ENCODE measurements at places on chromosomes 2 and 18. TPM values are rescaled to one million over a fixed set of nuclear protein-coding genes. Genes with fewer than 3 reads are reported as not detected.

RAB10 gene
- total RNA-seq, result 80.8 TPM

FMNL2 gene
- total RNA-seq, result 87.0 TPM

ANKRD30B gene
- total RNA-seq, result not detected

FOXI3 gene
- not detected for total RNA-seq

HOXD12 gene
- not detected for total RNA-seq

UGT1A3 gene
- total RNA-seq, result not detected

DNA sequence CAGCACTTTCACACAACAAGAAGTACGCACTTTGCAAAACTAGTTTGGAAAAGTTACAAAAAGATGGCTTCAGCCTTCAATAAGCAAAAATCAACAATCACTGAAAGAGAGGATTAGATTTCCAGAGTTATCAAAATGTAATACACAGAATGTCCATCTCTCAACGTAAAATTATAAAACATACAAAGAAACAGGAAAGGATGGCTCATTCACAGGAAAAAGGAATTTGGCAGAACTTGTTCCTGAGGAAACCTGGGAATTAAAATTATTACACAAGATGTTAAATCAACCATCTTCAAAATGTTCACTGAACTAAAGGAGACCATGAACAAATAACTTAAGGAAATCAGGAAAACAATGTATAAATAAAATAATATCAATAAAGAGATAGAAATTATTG lies 8.0 kb downstream of the C2orf92 start:
- no peaks in the 10 kb centered on the region for H3K36me3 ChIP-seq
- H3K4me3 ChIP-seq, result no peak overlapping the region
- no peak for DNase-seq
- no peak overlapping the region for H3K27ac ChIP-seq

DNA sequence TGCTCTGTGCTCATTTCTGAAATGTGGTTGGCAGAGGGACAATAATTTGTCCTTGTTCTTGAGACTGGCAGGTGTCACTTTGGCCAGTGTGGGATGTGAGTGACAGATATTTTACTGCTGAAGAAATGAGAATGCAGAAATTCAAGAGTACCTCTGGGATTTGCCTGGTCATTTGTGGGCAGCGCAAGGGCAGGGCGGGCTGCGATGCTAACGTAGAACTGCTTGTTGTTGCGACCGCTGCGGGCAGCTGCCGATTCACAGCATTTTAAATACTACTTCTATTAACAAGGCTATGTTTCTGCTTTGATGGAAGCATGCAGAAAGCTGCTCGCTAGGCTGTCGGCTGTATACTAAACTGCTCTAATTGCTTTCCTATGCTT lies 268.6 kb downstream of the FIGN start:
- H3K36me3 ChIP-seq, result no peaks in the 10 kb centered on the region
- no peak overlapping the region for H3K4me3 ChIP-seq
- DNase-seq, result no peak
- no peak overlapping the region for H3K27ac ChIP-seq
- H3K27me3 ChIP-seq, result no peaks in the 10 kb centered on the region
- no peaks in the 10 kb centered on the region for H3K4me1 ChIP-seq

DNA sequence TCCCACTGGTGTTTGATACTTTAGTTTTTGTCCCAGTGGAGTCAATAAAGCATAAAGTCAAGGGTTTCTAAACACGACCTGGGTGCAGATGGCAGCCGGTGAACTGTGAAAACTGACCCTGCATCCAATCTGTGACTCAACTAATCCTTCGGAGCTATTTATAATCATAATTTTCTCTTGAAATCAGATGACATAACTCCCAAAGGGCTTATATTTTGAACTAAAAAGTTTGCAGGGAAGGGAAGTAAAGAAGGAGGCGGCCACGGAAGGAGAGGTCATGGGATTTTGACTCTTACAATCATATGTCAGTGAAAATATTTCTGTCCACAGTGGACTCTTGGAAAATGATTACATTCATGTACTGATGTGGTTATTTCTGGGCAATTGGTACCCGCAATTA lies 178.5 kb downstream of the PDE1A start:
- no peak overlapping the region for H3K4me3 ChIP-seq
- H3K27ac ChIP-seq, result no peak overlapping the region
- no peaks in the 10 kb centered on the region for H3K36me3 ChIP-seq
- H3K27me3 ChIP-seq, result no peaks in the 10 kb centered on the region

- peaks cover 32% of the 10 kb centered on the region for H3K4me1 ChIP-seq
- DNase-seq, result peak; percentile 27
- peak overlapping the region; percentile 88 for H3K4me3 ChIP-seq
- H3K27me3 ChIP-seq, result no peaks in the 10 kb centered on the region
- H3K36me3 ChIP-seq, result no peaks in the 10 kb centered on the region
Measured at GRCh38 chr2:62705859-62706720, 577 bp downstream of the EHBP1 start.

- no peaks in the 10 kb centered on the region for H3K27me3 ChIP-seq
- no peak overlapping the region for H3K4me3 ChIP-seq
- no peaks in the 10 kb centered on the region for H3K36me3 ChIP-seq
Measured at GRCh38 chr18:8091035-8091434, 518.2 kb upstream of the RAB12 start.

DNA sequence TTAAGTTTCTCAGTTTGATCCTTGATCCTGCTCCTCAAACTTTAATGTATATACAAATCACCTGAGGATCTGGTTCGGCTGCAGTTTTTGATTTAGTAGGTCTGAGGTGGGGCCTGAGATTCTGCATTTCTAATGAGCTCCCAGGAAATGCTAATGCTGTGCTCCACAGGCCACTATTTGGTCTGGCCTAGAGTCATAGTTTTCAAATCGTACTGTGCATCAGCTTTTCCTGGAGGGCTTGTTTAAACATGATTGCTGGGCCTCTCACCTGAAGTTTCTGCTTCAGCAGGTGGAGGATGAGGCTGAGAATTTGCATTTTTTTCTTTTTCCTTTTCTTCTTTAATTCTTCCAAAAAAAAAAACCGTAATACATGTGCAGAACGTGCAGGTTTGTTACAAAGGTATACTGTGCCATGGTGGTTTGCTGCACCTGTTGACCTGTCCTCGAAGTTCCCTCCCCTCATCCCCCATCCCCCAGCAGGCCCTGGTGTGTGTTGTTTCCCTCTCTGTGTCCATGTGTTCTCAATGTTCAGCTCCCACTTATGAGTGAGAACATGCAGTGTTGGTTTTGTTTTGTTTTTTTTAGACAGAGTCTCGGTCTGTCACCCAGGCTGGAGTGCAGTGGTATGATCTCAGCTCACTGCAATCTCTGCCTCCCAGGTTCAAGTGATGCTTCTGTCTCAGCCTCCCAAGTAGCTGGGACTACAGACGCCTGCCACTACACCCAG lies 42.2 kb upstream of the CD28 start:
- no peak for DNase-seq
- H3K4me3 ChIP-seq, result no peak overlapping the region
- H3K27me3 ChIP-seq, result no peaks in the 10 kb centered on the region

DNA sequence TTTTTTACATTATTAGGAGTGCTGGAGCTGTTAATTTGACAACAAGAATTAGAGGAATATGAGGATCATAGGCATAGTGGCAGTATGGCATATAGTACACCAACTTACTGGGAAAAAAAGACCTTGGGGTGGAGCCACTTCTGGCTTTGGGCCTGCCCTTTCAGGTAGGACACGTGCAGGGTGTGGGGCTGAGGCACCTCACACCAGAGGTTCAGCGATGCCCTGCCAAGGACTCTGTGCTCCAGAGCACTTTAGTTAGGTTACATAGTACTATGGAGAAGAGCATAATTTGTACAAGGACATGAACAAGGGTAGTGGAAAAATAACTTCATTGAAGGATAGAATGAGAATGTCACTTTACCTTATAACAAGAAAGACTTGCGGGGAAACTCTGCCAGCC lies 77.1 kb upstream of the CD302 start:
- H3K4me3 ChIP-seq, result no peak overlapping the region
- H3K27ac ChIP-seq, result no peak overlapping the region
- H3K36me3 ChIP-seq, result no peaks in the 10 kb centered on the region

DNA sequence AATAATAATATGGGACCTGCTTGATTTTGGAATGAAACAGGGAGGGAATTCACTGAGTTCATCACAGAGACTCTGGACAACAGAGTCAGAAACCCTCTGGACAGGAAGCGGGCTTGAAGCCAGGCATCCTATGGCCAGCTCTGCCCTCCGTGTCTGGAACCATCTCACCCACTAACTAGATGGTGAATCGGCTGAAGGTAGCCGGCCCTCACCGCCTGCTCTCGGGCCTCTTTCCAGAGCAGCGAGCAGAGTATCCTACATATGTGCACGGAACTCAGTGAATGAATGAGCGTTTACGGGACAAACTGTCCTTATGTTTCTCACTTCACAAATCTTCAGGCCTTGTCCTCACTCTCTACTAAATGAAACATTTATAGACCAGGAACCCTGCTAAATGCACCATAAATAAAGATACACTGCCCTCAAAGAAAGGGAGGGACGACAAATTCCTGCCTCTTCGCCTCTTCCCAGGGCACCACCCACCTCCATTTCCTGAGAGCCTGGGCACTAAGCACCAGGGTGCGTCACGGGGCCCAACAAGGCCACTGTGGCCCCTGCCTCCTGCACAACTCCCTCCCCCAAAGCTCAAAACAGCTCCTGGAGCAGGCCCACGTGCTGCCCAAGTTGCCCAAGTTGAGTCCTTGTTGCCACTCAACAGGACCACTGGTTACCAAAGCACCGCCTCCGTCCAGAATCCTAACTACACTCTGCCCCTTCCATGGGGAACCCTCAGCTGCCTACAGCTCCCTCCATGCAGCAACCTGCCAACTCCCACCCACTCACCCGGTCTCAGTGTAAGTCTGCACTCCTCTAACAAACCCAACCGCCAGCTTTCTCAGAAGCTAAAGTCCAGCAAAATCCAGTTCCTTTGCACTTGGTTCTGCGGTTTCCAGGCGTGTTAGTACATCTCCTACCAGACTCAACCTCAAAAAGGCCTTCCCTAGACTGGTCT lies 1.7 kb downstream of the TBC1D8 start:
- H3K27me3 ChIP-seq, result no peaks in the 10 kb centered on the region
- peaks cover 10% of the 10 kb centered on the region for H3K4me1 ChIP-seq
- H3K4me3 ChIP-seq, result peak overlapping the region; percentile 93
- H3K27ac ChIP-seq, result no peak overlapping the region

GRCh38 chr2:27583390-27583915 lies 611 bp downstream of the ZNF512 start:
- no peaks in the 10 kb centered on the region for H3K36me3 ChIP-seq
- peak overlapping the region; percentile 88 for H3K4me3 ChIP-seq
- DNase-seq, result no peak
- peaks cover 18% of the 10 kb centered on the region for H3K4me1 ChIP-seq
- H3K27me3 ChIP-seq, result no peaks in the 10 kb centered on the region

DNA sequence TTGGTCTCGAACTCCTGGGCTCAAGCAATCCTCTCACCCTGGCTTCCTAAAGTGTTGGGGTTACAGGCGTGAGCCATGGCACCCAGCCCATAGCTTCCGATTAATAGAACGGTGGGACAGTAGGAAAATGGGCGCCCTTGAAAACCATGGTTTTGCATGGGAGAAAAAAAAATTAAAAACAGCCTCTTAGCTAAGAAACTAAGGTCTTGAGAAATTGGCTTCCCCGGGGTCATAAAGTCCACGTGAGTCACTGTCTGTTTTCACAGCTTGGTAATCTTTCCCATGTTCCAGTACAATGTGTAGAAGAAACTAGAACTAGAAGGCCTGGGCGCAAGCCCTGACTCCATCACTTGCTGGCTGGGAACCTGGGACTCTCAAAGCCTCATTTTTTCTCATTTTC lies 20.7 kb downstream of the B3GNT2 start:
- H3K36me3 ChIP-seq, result no peaks in the 10 kb centered on the region
- no peaks in the 10 kb centered on the region for H3K27me3 ChIP-seq
- H3K4me3 ChIP-seq, result no peak overlapping the region
- H3K27ac ChIP-seq, result no peak overlapping the region
- DNase-seq, result no peak

DNA sequence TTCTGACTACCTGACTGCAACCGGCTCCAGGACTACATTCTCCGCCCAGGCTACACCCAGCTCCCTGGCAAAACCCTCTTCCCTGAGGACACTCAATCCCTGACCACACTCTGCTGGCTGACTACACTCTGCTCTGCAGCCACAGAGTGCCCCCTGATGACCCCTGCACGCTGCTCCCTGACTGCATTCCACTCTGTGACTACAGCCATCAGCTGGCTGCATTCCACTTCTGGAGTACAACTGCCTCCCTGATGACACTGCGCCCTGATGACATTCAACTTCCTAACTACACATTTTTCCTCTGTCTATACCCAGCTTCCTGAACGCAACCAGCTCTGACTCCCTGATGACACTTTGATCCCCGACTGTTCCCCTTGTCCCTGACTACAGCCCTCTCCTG lies 71.3 kb upstream of the NRXN1 start:
- H3K27me3 ChIP-seq, result no peaks in the 10 kb centered on the region
- no peaks in the 10 kb centered on the region for H3K4me1 ChIP-seq
- no peak overlapping the region for H3K4me3 ChIP-seq
- H3K36me3 ChIP-seq, result no peaks in the 10 kb centered on the region
- no peak for DNase-seq
- no peak overlapping the region for H3K27ac ChIP-seq

GRCh38 chr18:50473881-50474280 lies 86.0 kb upstream of the MAPK4 start:
- DNase-seq, result no peak
- no peaks in the 10 kb centered on the region for H3K27me3 ChIP-seq
- peaks cover 8% of the 10 kb centered on the region for H3K4me1 ChIP-seq
- H3K36me3 ChIP-seq, result no peaks in the 10 kb centered on the region

Data from thoracic aorta (tissue), 2 donors.